NCI-H2081 treated with DMSO at 0.1 percent for 48 hours (cell line): ENCODE measurements at places on chromosomes 2 and 18.

DNA sequence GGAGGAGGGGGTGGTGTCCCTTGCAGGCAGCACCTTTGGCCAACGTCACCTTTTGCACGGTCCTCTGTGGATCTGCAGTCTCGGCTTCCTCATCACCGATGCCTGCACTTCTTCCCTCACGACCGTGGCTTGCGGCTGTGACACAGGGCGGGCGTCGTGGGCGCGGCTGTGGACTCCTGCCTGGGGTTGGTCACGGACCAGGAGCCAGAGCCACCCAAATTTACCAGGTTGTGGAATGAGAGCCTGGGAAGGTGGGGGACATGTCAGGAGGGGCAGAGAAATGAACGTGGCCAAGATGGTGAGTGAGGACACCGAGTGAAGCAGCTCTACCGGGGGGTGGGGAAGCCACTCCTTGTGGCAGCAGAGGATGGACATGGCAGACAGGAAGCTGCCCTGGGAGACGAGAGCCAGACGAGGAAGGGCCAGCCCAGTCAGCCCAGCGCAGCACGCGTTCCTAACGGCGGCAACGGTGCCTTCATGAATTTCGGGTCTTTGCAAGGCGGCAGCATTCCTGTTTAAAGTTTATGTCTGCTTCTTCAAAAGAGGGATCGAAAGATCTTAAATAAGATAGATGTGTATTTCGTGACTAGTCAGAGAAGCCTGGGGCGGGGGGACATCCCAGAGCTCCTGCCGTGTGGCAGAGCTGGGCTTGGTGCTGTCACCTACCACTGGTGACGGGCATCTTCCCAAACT is 84.2 kb downstream of the LRRFIP1 start:
- no peak for DNase-seq

GRCh38 chr2:33304032-33304864 is 172.2 kb upstream of the RASGRP3 start:
- no peak for DNase-seq

DNA sequence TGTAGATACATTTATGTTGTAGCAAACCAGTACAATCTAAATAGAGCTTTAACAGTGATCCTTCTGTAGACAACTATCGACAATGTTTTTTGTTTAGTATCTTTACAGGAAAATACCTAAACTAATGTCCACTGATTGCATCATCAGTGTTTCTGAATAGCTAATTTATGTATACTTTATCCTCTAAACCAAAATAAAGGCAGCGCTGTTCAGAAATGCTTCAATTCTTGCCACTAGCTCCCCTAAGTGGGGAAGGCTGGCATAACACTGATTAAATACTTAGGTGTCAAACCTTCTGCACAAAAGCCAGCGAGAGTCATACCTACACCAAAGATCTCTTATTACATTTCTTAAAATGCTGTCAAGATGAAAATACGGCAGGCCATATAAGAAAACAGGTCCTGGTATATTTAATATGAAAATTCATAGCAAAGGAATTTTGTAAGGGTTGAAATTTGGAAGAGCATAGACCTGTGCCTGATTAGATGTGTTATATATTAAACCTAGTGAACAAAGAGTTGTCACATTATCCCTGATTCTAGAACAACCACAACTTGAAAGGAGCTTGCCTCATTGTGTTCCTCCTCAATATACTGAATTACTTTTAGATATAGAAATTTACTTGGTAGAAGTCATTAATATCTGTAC is 1693.4 kb upstream of the SLC39A10 start:
- no peak for DNase-seq

- no peak for DNase-seq
Observed at GRCh38 chr2:147511491-147511948, 333.3 kb upstream of the ACVR2A start.
